ENCODE measurements at places on chromosomes 1 and 21. TPM values are rescaled to one million over a fixed set of nuclear protein-coding genes. Genes with fewer than 3 reads are reported as not detected.

DNA sequence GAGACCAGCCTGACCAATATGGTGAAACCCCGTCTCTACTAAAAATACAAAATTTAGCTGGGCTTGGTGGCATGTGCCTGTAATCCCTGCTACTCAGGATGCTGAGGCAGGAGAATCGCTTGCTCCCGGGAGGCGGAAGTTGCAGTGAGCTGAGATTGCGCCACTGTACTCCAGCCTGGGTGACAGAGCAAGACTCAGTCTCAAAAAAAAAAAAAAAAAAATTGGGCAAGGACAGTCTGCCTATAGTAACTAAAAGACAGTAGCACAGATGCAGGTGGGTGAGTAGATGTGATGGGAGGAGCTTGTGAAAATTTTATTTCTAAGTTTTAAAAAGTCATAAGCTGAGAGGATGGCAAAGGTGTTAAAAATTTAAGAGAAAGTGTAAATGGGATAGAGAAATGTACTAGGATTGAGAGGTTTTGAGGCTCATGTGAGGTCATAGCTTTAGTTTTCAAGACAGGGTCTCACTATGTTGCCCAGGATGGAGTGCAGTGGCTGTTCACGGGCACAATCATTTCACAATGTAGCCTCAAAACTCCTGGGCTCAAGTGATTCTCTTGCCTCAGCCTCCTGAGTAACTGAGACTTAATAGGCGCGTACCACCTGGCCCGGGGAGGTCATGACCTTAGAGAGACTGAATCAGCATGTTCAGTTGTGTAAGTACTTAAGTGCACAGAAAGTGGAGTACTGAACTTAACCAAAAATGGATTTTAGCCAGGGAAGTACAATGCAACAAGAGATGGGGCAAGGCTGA lies 33.7 kb downstream of the PTP4A2 start:
- no peak overlapping the region for H3K4me3 ChIP-seq
- peaks cover 20% of the 10 kb centered on the region for H3K4me1 ChIP-seq
- H3K27me3 ChIP-seq = no peaks in the 10 kb centered on the region
- peak overlapping the region; percentile 65 for H3K27ac ChIP-seq
- H3K36me3 ChIP-seq = peaks cover 3% of the 10 kb centered on the region
- DNase-seq = no peak

DNA sequence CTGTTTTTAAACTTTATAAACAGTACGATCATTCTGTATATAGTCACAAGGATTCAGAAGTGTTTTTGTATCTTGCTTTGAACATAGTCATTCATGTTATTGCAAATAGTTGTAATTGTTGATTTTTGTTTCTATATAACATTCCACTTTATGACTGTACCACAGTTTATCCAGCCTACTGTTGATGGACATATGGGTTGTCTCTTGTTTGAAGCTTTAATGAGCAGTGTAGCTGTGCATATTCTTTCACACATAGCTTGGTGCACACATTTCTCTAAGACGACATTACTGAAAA lies 6.1 kb downstream of the CD101 start:
- H3K4me3 ChIP-seq = peak overlapping the region; percentile 52
- H3K4me1 ChIP-seq = peaks cover 22% of the 10 kb centered on the region
- no peak for DNase-seq
- H3K27me3 ChIP-seq = peaks cover 9% of the 10 kb centered on the region
- peak overlapping the region; percentile 88 for H3K27ac ChIP-seq

GRCh38 chr21:19268686-19269085 lies 865.1 kb upstream of the TMPRSS15 start:
- H3K27ac ChIP-seq = no peak overlapping the region
- no peak for DNase-seq
- no peaks in the 10 kb centered on the region for H3K27me3 ChIP-seq

DNA sequence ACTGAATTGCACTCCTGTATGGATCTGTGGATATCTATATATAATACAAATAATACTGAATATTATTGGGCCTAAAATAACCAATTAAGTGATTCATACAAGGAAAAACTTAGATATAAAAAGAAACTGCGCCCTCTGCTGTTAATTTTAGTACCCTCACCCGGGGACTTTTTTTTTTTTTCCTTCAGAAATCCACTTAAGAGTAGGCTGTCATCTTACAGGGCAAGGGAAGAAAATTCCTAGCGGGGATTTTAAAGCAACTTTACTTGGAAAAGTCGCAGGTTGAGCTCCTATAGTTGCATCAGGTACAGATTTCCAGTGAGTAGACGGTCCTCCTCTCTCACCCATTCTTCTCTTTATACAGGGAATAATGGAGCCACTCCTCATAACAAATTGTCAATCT lies 1.3 kb downstream of the NTNG1 start:
- H3K27ac ChIP-seq = no peak overlapping the region
- peaks cover 74% of the 10 kb centered on the region for H3K27me3 ChIP-seq
- peak overlapping the region; percentile 88 for H3K4me3 ChIP-seq
- H3K36me3 ChIP-seq = peaks cover 2% of the 10 kb centered on the region
- peaks cover 16% of the 10 kb centered on the region for H3K4me1 ChIP-seq
- no peak for DNase-seq

DNA sequence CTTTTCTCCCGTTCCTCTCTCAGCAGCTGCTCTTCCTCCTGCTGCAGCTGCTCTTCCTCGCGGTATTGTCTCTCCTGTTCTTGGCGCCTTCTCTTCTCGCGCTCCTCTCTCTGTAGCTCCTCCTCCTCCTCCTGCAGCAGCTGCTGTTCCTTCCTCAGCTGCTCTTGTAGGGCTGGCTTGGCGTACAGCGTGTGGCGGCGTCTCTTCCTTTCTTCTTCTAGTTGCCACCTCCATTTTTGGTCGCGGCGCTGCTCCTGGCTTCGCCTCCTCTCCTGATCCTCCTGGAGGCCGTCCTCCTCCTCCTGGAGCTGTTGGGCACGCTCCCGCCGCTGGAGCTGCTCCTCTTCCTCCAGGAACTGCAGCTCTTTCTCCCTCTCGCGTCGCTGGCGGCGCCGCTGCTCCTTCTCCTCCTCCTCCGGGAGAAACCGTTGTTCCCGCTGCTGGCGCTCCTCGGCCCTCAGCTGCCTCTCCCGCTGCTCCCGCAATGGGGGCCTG lies 4.8 kb downstream of the TCHH start:
- H3K27me3 ChIP-seq = peaks cover 1% of the 10 kb centered on the region
- no peak for DNase-seq
- H3K27ac ChIP-seq = no peak overlapping the region
- H3K4me3 ChIP-seq = no peak overlapping the region
- peaks cover 5% of the 10 kb centered on the region for H3K36me3 ChIP-seq
- peaks cover 4% of the 10 kb centered on the region for H3K4me1 ChIP-seq

Gene OR2T2
- total RNA-seq = 0.15 TPM

Gene PFKFB2
- total RNA-seq = 1.7 TPM

DNA sequence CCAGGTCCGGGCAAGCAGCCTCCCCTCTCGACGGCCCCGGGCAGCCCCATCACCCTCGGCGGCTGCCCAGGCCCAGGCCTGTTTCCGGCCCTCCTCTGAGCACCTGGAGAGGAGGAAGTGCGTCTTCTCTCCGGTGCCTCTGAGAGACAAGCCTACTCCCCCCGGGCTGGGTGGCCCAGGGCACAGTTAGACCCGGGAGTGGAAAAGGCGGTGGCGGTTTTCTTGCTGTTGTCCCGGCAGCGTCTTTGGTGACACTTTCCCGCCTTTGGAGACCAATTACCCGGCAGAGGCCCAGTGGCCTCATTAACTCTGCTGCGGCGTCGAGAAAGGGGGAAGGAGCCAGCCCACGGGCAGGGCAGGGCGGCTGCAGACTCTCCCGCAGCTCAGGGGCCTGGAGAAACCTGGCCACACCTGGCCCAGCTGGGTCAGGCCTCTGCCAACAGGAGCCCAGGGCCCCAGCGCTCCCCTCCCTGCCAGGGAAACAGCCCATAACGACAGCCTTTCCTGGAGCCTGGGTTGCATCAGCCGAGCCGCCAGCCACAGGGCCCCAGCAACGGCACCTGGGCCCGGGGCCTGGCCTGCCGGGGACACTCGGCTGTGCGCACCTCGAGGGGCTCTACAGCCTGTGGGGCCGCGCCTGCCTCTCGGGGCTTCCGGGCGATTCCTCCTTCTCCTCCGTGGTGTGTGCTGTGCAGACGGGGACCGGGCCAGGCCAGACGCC lies 28.4 kb upstream of the C1orf159 start:
- H3K36me3 ChIP-seq = no peaks in the 10 kb centered on the region
- H3K4me1 ChIP-seq = peaks cover 21% of the 10 kb centered on the region
- no peaks in the 10 kb centered on the region for H3K27me3 ChIP-seq

GRCh38 chr1:12513181-12513580 lies 104.8 kb downstream of the DHRS3 start:
- H3K36me3 ChIP-seq = peaks cover 4% of the 10 kb centered on the region
- peaks cover 27% of the 10 kb centered on the region for H3K4me1 ChIP-seq
- DNase-seq = no peak
- no peaks in the 10 kb centered on the region for H3K27me3 ChIP-seq
- H3K27ac ChIP-seq = no peak overlapping the region

Gene AMPD1
- not detected for total RNA-seq

DNA sequence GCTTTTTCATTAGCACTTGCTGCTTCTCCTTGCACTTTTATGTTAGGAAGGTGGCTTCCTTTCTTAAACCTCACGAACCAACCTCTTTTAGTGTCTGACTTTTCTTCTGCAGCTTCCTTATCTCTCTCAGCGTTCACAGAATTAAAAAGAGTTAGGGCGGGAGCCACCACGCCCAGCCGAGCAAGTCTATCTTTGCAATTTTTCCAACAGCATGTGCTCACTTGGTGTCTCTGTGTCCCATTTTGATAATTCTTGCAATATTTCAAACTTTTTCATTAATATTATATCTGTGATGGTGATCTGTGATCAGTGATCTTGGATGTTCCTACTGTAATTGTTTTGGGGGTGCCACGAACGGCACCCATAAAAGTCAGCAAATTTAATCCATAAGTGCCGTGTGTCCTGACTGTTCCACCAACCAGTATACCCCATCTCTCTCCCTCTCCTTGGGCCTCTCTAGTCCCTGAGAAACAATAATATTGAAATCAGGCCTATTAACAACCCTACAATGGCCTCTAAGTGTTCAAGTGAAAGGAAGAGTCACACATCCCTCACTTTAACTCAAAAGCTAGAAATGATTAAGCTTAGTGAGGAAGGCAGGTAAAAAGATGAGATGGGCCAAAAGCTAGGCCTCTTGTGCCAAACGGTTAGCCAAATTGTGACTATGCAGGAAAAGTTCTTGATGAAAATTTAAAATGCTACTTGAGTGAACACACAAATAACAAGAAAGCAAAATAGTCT lies 15.9 kb upstream of the ITPKB start:
- DNase-seq = no peak
- no peaks in the 10 kb centered on the region for H3K27me3 ChIP-seq
- no peak overlapping the region for H3K27ac ChIP-seq
- H3K4me3 ChIP-seq = no peak overlapping the region
- peaks cover 2% of the 10 kb centered on the region for H3K36me3 ChIP-seq

DNA sequence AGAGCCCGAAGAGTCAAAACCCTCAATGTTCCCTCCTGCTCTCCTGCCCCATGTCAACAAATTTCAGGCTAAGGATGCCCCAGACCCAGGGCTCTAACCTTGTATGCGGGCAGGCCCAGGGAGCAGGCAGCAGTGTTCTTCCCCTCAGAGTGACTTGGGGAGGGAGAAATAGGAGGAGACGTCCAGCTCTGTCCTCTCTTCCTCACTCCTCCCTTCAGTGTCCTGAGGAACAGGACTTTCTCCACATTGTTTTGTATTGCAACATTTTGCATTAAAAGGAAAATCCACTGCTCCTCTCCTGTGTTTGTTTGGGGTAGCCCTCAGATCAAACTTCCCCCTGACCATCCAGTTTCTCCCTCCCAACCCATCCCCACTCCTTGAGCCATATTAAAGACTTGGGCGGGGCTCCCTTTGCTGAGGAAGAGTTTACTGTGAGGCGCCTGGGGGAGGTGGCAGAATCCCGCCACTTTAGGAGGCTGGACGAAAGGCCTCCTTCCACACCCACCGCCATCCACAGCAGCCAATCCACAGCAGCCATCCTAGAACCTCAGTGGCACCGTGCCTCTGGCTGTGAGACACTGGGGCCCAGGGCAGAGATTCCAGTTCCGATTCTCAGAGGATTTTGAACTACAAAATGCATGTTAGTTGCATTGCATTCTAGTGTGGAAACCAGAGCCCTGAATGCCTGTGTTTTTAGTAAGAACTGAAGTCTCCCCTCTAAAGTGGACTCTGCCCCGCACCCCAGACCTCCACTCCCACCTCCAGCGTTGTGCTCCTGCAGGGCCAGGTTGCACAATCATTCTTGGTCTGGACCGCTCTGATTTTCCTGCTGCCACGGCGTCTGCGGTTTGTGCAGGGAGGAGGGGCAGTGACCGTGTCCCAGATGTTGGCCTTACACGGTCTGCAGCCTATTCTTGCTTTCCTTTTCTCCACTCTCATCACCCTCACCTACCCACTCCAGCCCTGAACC lies 3.0 kb downstream of the OLFML3 start:
- no peaks in the 10 kb centered on the region for H3K27me3 ChIP-seq
- H3K27ac ChIP-seq = peak overlapping the region; percentile 94
- no peak overlapping the region for H3K4me3 ChIP-seq
- H3K4me1 ChIP-seq = peaks cover 18% of the 10 kb centered on the region

Measured in T-helper 17 cell (primary cell).